ENCODE measurements at places on chromosomes 4 and X. TPM values are rescaled to one million over a fixed set of nuclear protein-coding genes. Genes with fewer than 3 reads are reported as not detected.

Gene CDS1
- total RNA-seq: 24.4 TPM

- no peaks in the 10 kb centered on the region for H3K36me3 ChIP-seq
- H3K4me1 ChIP-seq: no peaks in the 10 kb centered on the region
- no peak overlapping the region for H3K4me3 ChIP-seq
- H3K27ac ChIP-seq: no peak overlapping the region
These were observed 962.0 kb downstream of the CCSER1 start for GRCh38 chr4:91089178-91089577.

DNA sequence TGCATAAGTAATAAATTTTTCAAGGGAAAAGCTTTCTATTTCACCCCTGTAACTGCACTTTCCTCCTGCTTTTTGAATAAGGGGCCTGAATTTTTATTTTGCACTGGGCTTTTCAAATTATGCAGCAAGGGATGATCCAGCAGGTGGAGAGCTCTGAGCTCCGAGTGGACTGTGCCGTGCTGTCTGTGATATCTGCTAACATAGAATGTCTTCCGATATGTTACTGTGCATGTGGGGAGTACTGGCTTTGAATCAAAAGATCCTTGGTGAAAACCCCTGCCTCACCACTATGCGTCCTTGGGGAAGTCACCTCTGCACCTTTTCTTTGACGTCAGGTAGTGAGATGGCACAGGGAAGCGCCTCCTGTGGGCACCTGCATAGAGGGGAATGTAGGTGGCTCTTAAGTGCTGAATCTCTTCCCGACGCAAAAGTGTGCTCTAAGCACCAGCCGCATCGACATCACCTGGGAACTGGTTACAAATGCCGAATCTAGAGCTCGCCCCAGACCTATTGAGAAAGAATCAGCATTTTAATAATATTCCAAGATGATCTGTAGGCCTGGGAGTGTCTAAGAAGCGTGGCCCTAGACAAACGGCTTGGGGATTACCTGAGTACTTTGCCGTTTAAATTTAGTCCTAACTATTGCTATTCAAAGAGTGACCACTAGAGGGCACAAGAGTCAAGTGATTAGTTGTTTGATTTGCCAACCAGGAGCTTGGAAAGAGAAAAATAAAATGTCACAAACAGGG, 19.2 kb upstream of the WFS1 start:
- no peak overlapping the region for H3K4me3 ChIP-seq
- H3K4me1 ChIP-seq: no peaks in the 10 kb centered on the region
- DNase-seq: no peak
- no peak overlapping the region for H3K27ac ChIP-seq
- H3K36me3 ChIP-seq: no peaks in the 10 kb centered on the region

GRCh38 chrX:31603411-31604120, 531.7 kb upstream of the FTHL17 start:
- H3K4me3 ChIP-seq: no peak overlapping the region
- no peaks in the 10 kb centered on the region for H3K4me1 ChIP-seq
- no peak overlapping the region for H3K27ac ChIP-seq

GRCh38 chr4:88623097-88623496, 30.8 kb downstream of the HERC3 start:
- no peak for DNase-seq
- no peak overlapping the region for H3K4me3 ChIP-seq
- H3K27me3 ChIP-seq: no peaks in the 10 kb centered on the region
- no peaks in the 10 kb centered on the region for H3K4me1 ChIP-seq

Gene BST1
- total RNA-seq: 17.8 TPM

Gene AADAT
- total RNA-seq: 4.9 TPM

Gene PABPC1L2B
- not detected for total RNA-seq

GRCh38 chr4:101355767-101356702, 8.7 kb upstream of the PPP3CA start:
- no peak for DNase-seq
- H3K27ac ChIP-seq: no peak overlapping the region
- H3K4me3 ChIP-seq: no peak overlapping the region
- H3K36me3 ChIP-seq: no peaks in the 10 kb centered on the region
- H3K4me1 ChIP-seq: peaks cover 13% of the 10 kb centered on the region

DNA sequence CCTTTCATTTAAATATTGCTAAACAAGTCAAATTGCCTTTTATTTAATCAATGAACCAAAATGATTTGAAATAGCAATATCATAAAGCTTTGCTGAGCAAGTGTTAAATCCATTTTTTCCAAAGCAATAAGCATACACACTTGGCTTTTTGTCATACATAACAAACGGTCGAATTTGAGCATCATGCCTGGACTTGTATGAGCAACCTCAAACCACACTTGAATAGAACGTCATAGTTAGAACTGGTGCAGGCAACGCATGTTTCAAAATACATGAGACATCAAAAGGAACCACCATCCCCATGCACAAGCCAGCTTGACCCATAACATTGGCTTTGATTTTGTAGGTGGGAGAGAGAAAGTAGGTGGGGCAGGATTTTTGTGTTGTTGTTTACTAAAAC, 812.3 kb upstream of the FRG1 start:
- no peaks in the 10 kb centered on the region for H3K4me1 ChIP-seq
- no peak overlapping the region for H3K4me3 ChIP-seq
- no peaks in the 10 kb centered on the region for H3K27me3 ChIP-seq
- no peak overlapping the region for H3K27ac ChIP-seq
- no peak for DNase-seq

DNA sequence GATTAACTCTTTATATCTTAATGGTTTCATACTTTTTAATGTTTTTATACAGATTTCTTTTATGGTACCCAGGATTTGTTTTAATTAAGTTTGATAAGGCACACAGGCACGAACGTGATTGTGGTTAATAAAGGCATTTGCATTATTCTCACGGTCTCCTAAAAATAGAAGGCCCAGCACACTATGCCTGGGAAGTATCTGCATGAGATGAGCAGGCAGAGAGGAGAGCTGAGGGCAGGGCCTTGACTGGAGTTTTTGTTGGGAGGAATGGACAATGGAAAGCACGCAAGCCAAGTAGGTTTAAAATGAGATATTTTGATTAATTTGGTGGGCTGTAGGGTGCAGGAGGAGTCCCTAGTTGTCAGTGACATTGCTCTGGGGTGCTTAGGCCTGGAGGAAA, 1714.3 kb upstream of the PCDH7 start:
- no peak for DNase-seq
- H3K4me3 ChIP-seq: no peak overlapping the region
- no peaks in the 10 kb centered on the region for H3K4me1 ChIP-seq
- no peaks in the 10 kb centered on the region for H3K36me3 ChIP-seq
- H3K27ac ChIP-seq: no peak overlapping the region

DNA sequence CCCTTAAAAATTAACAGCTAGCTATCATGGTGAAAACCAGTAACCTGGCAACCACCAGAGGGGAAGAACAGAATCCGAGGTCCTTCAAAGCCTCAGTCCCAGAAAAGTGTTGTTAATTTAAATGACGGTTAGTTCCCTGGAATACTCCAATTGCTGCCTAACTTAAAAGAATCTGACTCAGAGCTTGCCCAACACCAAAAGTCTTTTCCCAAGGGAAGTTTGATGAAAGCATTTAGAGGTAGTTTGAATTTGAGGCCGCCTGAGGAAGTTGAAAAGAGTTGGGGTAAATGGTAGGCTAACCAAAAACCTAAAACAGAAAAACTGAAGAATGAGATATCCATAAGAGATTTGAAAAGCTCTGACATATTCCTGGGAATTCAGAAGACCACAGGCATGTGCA, 46.6 kb downstream of the IL13RA2 start:
- no peak overlapping the region for H3K4me3 ChIP-seq
- no peaks in the 10 kb centered on the region for H3K4me1 ChIP-seq
- no peaks in the 10 kb centered on the region for H3K27me3 ChIP-seq
- no peaks in the 10 kb centered on the region for H3K36me3 ChIP-seq
- DNase-seq: no peak
- H3K27ac ChIP-seq: no peak overlapping the region

DNA sequence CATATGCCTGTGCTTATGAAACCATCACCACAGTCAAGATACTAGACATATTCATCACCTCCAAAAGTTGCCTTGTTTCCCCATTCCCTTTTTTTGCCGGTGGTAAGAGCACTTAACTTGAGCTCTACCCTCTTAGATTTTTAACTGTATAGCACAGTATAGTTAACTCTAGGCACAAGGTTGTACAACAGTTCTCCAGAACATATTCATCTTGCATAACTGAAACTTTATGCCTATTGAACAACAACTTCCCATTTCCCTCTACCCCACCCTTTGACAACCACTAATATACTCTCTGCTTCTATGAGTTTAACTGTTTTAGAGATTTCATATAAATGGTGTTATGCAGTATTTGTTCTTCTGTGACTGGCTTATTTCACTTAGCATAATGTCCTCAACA, 119.3 kb downstream of the ASB9 start:
- H3K4me3 ChIP-seq: no peak overlapping the region
- no peaks in the 10 kb centered on the region for H3K27me3 ChIP-seq
- H3K4me1 ChIP-seq: no peaks in the 10 kb centered on the region
- DNase-seq: no peak

Gene CLGN
- total RNA-seq: 1.1 TPM

GRCh38 chrX:25014366-25014838, 1.4 kb downstream of the ARX start:
- no peak for DNase-seq
- H3K27me3 ChIP-seq: peaks cover 83% of the 10 kb centered on the region
- no peaks in the 10 kb centered on the region for H3K36me3 ChIP-seq
- no peak overlapping the region for H3K27ac ChIP-seq

DNA sequence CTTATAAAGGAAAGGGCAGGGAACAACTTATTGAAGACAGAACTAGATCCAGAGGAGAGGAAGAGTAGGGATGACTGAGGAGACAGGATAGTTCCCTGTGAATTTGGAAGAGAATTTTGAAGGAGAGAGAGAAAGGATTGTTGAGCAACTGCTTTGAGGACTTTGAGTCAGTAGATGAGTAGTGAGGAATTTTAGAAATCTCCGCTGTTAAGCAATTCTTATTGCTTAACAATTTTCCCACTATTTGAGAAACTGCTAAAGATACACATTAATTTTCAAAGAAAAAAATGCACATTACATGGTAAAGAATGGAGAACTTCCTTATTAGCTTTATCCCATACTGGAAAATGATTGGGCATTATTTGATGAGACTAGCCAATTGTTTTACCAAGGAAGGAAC, 116.3 kb upstream of the NRK start:
- H3K27ac ChIP-seq: no peak overlapping the region
- H3K4me3 ChIP-seq: no peak overlapping the region
- no peak for DNase-seq
- H3K27me3 ChIP-seq: no peaks in the 10 kb centered on the region
- no peaks in the 10 kb centered on the region for H3K4me1 ChIP-seq

- H3K27ac ChIP-seq: no peak overlapping the region
- no peak for DNase-seq
- H3K4me3 ChIP-seq: no peak overlapping the region
- no peaks in the 10 kb centered on the region for H3K36me3 ChIP-seq
These were observed 182.3 kb downstream of the RPA4 start for GRCh38 chrX:97065973-97066372.

DNA sequence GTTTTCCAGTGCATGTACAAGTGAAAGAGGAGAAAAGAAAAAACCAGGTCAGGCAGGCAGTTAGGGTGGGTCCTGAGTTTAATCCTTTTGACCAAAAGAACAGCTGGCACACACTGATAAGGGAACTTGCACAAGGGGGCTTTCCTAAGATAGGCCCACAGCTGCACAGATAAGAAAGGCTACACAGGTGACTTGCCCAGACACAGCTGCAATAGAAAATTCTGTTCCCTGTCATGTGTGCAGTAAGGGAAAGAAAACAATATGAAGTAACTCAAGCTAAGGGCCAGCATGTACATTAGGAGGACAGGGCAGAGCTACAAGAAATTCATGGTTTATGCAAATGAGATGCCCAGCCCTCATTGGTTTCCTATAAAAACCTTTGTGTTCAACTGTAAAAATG, 32.9 kb downstream of the LUZP4 start:
- no peak for DNase-seq
- H3K4me3 ChIP-seq: no peak overlapping the region
- no peaks in the 10 kb centered on the region for H3K27me3 ChIP-seq

- DNase-seq: no peak
- H3K4me3 ChIP-seq: no peak overlapping the region
- no peaks in the 10 kb centered on the region for H3K4me1 ChIP-seq
- no peaks in the 10 kb centered on the region for H3K36me3 ChIP-seq
These were observed 8.9 kb upstream of the CCNG2 start for GRCh38 chr4:77148078-77148477.

Gene DCX
- not detected for total RNA-seq

GRCh38 chrX:84047339-84047738, 140.7 kb downstream of the RPS6KA6 start:
- H3K27ac ChIP-seq: no peak overlapping the region
- no peaks in the 10 kb centered on the region for H3K36me3 ChIP-seq
- H3K27me3 ChIP-seq: no peaks in the 10 kb centered on the region
- no peak for DNase-seq

- no peak overlapping the region for H3K27ac ChIP-seq
- no peak for DNase-seq
- H3K27me3 ChIP-seq: no peaks in the 10 kb centered on the region
- H3K4me1 ChIP-seq: no peaks in the 10 kb centered on the region
These were observed 23.5 kb upstream of the SPINK2 start for GRCh38 chr4:56844802-56845580.

Gene GRIA2
- not detected for total RNA-seq

DNA sequence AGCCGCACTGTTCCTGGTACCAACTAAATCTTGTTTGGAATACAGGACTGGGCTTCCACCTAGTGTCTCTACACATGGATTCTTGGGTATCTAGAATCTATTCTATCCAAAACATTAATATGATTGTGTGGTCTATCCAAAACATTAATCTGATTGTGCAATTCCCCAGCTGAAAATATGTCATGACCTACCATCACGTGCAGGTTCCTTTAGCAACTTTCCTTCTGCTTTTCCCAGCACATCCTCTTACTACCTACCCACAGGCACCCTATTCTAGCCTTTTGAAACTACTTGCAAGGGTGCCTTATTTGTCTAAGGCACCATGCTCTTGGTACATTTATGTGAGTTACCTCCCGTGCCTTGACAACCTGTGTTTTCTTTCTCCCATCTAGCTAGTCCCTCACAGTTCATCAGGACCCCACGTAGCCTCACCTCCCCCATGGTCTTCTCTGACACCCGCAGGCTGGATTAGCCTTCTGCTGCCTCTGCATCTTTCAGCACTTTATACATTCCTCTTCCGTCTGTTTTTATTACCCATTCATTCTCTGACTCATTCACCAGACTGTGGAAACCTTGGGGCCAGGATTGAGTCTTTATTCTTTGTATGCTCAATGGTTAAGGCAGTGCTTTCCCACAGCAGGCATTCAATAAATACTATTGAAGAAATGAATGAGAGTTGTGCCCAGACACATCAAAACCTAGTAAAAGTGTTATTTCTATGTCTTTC, 88.8 kb upstream of the FAM9B start:
- DNase-seq: no peak
- H3K4me3 ChIP-seq: no peak overlapping the region
- H3K36me3 ChIP-seq: no peaks in the 10 kb centered on the region
- no peaks in the 10 kb centered on the region for H3K4me1 ChIP-seq

GRCh38 chr4:105650190-105650589, 58.3 kb downstream of the INTS12 start:
- no peaks in the 10 kb centered on the region for H3K36me3 ChIP-seq
- no peak for DNase-seq
- no peak overlapping the region for H3K4me3 ChIP-seq
- no peaks in the 10 kb centered on the region for H3K27me3 ChIP-seq
- H3K4me1 ChIP-seq: no peaks in the 10 kb centered on the region

GRCh38 chr4:574346-575161, 1.5 kb downstream of the TMEM271 start:
- no peak for DNase-seq
- no peak overlapping the region for H3K27ac ChIP-seq
- H3K4me1 ChIP-seq: no peaks in the 10 kb centered on the region
- no peak overlapping the region for H3K4me3 ChIP-seq
- peaks cover 67% of the 10 kb centered on the region for H3K27me3 ChIP-seq

GRCh38 chr4:122777846-122778673, 45.6 kb downstream of the BBS12 start:
- H3K36me3 ChIP-seq: no peaks in the 10 kb centered on the region
- no peak overlapping the region for H3K27ac ChIP-seq
- no peak overlapping the region for H3K4me3 ChIP-seq
